CMK (cell line): ENCODE measurements at places on chromosomes 4 and X.

DNA sequence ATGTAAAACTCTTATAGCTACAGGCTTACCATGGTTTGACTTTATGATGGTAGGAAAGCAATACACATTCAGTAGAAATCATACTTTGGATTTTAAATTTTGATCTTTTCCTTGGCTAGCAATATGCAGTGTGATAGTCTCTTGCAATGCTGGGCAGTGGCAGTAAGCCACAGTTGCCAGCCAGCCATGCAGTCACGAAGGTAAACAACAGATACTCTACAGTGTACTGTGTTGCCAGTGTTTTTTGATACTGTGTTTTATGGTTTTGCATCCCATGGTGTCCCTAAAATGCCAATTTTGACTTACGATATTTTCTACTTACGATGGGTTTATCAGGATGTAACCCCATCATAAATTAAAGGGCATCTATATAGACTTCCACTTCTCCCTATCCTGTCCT, 24.8 kb upstream of the KLF3 start:
- no peak for DNase-seq

GRCh38 chr4:74529284-74530041, 84.5 kb downstream of the AREG start:
- DNase-seq, result no peak

GRCh38 chrX:40177117-40177430, 79.3 kb upstream of the BCOR start:
- no peak for DNase-seq

DNA sequence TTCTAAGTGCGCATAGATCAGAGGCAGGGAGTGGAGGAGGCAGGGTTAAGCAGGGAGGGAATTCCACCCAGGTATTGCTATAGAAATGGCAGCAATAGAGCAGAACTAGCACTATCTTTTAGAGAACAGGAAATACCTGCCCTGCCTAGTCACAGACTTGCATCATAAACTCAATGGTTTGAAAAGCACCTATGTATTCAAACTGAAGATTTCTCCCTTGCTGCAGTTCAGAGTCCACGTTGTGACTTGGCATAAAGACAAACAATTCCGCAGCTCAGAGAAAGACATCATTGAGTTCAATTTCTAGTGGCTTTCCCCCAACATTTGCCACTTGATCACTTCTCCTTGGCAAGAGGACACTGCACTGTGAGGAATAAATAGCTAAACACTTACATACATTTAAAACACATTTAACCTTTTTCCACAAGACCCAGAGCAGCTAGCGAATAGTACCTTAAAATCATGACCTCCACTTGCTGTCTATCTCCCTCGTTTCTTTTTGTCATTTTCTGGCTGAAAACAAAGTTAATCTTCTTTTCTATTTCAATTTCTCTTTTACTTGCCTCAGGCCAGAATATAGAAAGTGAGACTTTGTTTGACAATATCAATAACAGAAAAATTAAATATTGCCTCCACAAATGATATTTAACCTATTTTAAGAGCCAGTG, 42.4 kb downstream of the SLC7A11 start:
- DNase-seq, result no peak

GRCh38 chr4:87041141-87041540, 106.3 kb downstream of the AFF1 start:
- no peak for DNase-seq

GRCh38 chr4:75612306-75612705, 18.0 kb downstream of the CDKL2 start:
- no peak for DNase-seq

DNA sequence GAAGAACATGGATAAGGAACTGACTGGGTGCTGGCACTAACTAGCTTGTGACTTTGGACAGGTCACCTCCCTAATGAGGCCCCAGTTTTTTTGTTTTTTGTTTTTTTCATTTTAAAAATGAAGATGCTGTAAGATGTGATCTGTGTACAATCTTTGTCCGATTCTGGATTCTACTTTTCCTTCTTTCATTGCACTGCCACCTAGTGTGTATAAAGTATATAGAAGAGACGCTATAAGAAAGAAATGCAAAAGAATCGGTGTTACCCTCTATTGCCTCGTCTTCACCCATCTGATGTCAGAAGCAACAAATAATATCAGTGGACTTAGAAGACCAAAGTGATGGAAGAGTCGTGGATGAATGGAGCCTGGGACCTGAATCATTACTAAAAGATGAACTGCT, 58.6 kb upstream of the P2RY10 start:
- no peak for DNase-seq

- no peak for DNase-seq
These were observed 128.5 kb downstream of the BCOR start for GRCh38 chrX:39969099-39969818.

GRCh38 chr4:8759987-8760386, 111.7 kb downstream of the HMX1 start:
- DNase-seq, result no peak

DNA sequence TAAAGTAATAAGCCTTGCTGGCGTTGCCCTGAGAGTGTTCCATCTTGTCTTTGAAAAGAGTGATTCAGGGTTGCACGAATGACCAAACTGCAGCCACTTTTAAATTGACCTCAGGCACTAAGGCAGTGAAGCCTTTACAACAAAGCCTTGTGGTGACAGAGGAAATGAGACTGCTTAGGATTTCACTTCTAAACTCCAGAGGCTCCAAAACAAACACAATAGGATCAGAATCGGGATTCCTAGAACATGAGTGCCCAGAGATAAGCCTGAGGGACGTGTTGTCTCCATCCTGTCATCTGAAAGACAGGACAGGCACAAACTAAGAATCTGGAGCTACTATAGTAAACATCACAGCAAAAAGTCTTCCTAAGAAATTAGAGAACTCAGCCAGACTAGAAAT, 405.2 kb downstream of the PPARGC1A start:
- DNase-seq, result no peak

- no peak for DNase-seq
These were observed 300.2 kb downstream of the USP46 start for GRCh38 chr4:52358883-52359321.

GRCh38 chrX:129781134-129781672, 1.5 kb downstream of the SASH3 start:
- DNase-seq, result no peak

DNA sequence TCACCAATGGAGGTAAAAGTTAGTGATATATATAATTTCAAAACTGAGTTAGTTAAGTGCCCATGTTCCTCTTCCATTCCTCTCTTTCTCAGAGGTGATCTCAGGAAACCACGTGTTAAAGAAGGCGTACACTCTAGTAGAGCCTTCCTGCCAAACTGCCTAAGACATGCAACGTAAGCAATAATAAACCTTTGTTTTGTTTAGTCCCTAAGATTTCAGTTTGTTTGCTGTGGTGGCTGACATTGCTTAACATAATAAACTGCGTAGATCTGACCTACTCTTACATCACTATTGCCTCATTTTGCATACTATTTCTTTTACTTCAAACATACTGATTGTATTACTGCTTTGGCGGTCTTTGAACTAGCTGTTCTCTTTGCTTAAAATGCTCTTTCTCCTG, 99.2 kb downstream of the JADE1 start:
- DNase-seq, result no peak

DNA sequence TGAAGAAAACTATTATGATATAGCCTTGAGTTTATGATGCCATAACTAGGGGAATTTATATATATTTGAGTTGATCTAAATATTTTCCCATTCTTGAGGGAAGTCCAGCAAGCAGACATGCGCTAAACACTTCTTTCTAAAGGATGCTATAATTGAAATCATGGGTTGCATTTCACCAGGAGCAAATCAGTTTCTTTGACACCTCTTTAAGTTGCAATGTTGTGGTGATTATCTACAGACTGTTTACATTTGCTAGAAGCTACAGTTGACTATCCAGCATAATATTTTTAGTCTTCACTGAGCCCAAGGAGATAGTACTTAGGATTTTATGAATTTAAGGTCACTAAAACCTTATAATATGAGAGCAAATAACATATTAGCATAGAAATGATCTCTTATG, 43.9 kb downstream of the ANAPC4 start:
- DNase-seq, result no peak

DNA sequence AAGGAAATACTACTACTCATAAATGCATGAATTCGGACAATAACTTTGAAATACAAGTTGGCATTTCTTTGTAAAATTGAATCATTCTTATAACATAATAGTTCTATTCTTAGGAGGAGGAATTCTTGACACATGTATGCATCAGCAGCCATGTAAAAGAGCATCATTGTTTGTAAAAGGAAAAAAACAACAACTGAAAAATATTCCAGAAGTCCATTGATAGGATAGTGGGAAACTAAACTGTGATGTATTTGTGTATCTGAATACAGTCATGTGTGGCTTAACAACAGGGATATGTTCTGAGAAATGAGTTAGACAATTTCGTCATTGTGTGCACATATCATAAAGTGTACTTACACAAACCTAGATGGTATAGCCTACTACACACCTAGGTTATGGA, 102.0 kb upstream of the SH3RF1 start:
- no peak for DNase-seq

DNA sequence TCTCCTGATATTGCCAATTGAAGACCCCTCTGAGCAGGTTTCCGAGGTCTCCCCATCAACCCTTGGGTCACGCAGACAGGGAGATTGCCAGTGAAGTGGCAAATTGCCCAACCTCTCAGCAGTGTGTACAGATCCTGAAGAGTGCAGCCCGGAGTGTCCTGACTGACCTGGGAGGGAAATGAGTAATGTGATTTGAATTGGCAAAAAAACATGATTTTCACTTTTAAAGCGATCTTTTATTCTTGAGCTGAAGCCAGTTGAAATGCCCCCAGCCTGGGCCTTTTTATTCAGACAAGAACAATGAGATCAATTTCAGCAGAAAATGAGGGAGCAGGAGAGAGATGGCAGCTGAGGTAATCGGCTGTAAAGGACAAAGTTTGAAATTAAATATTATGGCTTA, 401.8 kb downstream of the RAPGEF2 start:
- DNase-seq, result no peak

DNA sequence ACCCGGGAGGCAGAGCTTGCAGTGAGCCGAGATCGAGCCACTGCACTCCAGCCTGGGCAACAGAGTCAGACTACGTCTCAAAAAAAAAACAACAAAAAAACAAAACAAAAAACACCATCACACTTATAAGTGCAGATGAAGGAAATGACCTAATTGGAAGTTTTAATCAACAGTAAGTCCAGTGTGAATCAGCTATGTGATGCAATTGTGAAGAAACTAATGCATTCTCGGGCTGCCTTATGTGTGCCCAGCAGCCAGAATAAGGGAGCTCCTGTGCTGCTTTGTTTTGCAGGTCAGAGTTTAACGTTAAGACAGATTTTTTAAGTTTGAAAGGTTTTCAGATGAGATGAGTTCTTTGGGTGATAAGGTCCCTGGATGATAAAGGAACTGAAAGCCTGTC, 10.8 kb downstream of the DAPP1 start:
- DNase-seq, result no peak

- DNase-seq, result no peak
These were observed 1.1 kb downstream of the CTBP1 start for GRCh38 chr4:1247864-1248244.

GRCh38 chrX:112642349-112642748, 37.4 kb downstream of the LHFPL1 start:
- DNase-seq, result no peak

- no peak for DNase-seq
These were observed 104.7 kb upstream of the EGFL6 start for GRCh38 chrX:13464599-13465275.

- DNase-seq, result no peak
These were observed 324.8 kb upstream of the NWD2 start for GRCh38 chr4:36919721-36920120.

- no peak for DNase-seq
These were observed 14.1 kb upstream of the STX18 start for GRCh38 chr4:4555916-4556315.

DNA sequence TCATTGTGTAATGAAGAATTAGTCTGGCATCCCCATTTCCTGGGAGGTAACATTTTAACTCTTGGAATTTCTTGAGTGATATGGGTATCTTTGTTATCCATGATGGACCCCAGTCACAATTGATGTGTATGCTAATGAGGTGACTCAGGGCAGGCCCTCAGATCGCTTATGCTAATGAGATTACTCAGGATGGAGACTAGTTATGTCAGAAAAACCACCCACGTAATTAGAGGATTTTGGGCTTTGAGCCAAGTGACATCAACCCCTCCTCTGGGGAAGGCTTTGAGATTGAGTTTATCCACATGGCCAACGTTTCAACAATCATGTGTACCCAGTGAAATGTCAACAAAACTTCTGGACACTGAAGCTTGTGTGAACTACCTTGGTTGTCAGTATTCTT, 772.7 kb downstream of the STPG2 start:
- no peak for DNase-seq

DNA sequence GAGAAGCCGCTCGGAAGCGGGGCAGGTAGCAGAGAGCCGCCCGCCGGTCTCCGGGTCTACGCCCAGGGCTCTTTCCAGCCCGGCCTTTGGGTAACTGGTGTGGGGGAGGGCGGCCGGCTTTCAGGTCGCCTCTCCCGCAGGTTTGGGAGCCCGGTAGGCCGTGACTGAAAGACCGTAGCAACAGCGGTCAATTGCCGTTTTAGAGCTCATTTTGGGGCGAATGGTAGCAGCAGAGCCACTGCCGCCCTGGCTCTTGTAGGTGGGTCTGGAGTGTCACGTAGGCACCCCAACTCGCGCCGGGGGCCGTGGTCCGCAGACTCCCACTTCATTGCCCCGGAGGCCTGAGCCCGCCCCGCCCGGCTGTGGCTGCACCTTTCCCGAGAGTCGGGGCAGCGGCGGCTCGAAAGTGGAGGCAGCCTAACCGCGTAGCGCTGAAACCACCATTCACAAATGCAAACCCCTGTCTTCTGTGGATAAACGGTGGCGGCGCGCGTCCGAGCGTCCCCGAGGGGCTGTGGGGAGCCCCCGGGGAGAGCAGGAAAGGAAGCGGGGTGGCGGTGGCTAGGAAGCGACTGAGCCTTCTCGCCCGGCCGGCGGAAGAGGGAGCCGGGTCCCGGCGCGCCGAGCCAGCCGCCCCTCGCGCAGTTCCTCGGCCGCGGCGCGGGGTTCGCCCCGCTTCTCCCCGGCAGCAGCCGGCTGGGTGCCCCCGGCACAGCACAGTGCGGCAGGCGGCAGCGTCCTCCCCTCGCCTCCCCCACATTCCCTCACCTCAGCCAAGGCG, 2185.1 kb upstream of the TENM3 start:
- no peak for DNase-seq

DNA sequence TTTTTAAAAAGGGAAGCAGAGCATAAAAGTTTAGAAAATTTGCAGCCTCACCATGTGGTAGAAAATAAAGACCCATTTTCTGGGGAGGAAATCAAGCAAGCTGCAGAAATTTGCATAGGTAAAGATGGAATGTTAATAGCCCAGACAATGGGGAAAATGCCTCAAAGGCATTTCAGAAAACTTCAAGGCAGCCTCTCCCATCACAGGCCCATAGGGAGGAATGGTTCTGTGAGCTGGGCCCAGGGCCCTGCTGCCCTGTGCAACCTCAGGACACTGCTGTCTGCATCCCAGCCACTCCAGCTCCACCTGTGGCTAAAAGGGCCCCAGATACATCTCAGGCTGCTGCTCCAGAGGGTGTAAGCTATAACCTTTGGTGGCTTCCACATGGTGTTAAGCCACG, 137.9 kb downstream of the INPP4B start:
- DNase-seq, result no peak

DNA sequence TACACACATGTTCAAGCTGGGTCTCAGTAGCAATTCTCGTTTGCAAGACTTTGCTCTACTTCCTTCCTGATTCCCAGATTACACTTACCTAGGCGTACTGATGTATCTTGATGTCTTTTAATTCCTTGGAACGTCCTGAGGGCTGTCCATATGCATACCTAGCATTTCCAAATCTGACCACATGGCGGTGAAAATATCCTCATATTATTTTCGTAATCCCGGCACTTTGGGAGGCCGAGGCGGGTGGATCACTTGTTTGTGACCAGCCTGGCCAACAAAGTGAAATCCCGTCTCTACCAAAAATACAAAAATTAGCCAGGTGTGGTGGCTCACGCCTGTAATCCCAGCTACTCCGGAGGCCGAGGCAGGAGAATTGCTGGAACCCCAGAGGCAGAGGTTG, 1786.3 kb upstream of the TENM3 start:
- no peak for DNase-seq
